HS-5 (cell line): ENCODE measurements at places on chromosomes 16 and 17.

GRCh38 chr17:7018331-7018964, 4.4 kb upstream of the BCL6B start:
- DNase-seq: no peak

- no peak for DNase-seq
These were observed 22.5 kb upstream of the MYO1D start for GRCh38 chr17:32899236-32900013.

- DNase-seq: no peak
These were observed 28.9 kb downstream of the ZDHHC7 start for GRCh38 chr16:84982434-84982833.

DNA sequence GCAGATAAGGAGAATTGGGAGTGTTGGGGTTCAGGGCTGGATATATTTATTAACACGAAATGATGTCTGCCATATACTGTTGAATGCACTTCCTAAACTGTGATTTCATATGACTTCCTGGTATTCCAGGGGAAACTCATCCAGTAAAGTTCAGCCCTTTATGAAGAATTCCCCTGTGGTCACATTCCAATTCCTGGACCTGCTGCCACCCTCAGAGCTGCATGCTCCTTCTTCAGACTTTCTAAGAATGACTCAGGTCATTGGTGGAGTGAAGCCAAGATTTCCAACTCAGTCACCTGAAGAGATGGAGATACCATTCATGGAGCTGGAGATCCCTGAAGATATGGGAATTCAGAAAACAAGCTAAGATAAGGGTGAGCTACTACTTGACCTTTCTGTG, 114.2 kb upstream of the TMEM97 start:
- DNase-seq: peak; percentile 19

GRCh38 chr16:17177242-17177958, 293.4 kb downstream of the XYLT1 start:
- no peak for DNase-seq

GRCh38 chr17:81684442-81684911, 666 bp downstream of the HGS start:
- DNase-seq: peak; percentile 63

- no peak for DNase-seq
These were observed 10.8 kb downstream of the TMEM235 start for GRCh38 chr17:78242024-78242742.

DNA sequence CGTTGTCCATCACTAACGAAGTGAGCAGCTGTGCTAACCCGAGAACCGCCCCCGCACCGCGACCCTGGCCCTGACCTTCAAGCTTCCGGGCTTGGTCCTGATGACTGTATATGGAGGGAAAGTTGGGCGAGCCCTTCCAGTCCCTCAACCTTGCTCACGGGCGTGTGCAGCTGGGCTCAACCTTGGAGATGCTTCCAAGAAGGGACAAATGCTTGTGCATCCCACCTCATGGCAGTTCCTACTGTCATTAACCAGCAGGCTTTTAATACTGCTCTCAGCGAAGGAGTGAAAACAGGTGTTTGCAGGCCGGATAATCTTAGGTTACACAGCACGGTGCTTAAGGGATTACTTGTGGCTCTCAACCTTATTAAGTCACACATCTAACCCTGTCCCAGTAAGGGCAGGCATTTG, 33.5 kb downstream of the SRL start:
- no peak for DNase-seq

DNA sequence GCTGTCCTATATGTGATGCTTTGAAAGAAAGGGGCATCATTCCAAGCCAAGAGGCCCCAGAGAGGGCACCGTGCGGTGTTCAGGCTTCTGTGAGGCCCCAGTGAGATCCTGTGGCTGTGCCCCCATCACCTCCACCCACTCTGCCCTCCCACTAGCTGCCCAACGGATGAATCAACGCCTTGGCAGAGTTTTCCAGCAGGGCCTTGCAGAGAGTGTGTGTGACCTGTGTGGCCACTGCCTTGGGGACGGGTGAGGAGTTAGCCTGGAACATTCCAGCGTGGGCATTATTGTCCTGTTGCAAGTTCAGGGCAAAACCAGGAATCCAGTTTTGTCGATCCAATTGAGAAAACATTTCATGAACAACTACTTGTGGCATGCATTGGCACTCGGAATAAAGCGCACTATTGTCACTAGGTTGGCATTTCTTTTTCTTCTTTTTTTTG, 53.7 kb downstream of the SF3B3 start:
- DNase-seq: peak; percentile 54

GRCh38 chr17:28065706-28066105, 23.2 kb downstream of the NLK start:
- no peak for DNase-seq

DNA sequence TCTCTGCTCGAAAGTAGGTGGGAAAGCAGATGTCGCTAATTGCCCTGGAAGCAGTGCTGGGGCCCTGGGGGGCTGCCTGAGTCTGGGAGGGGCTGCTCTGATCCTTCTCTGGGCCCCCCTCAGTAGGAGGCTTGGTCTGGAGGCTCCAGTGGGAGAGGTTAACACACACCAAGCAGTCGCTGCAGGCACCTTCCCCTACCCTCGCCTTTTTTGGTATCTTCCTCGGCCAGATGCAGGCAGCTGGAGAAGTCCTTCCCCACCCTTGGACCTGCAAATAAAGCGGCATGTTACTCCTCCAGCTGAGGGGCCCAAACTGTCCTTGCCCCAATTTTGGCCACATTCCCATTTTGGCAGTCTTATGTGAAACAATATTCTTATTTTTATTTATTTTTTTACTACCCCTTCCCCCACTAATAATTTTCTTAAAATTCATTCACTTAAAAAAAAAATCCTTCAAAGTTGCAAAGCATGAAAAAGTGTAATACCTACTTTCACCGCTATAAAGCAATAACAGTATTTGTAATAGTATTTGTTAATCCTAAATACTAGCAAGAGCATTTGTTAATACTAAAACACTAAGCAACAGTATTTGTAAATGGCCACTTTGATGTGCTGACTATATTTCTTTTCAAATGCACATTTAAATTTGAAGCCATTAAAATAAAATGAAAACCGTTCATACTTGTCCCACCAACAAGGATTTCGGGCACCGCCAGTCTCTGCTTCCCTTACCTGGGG, 15.0 kb downstream of the C16orf46 start:
- DNase-seq: no peak

DNA sequence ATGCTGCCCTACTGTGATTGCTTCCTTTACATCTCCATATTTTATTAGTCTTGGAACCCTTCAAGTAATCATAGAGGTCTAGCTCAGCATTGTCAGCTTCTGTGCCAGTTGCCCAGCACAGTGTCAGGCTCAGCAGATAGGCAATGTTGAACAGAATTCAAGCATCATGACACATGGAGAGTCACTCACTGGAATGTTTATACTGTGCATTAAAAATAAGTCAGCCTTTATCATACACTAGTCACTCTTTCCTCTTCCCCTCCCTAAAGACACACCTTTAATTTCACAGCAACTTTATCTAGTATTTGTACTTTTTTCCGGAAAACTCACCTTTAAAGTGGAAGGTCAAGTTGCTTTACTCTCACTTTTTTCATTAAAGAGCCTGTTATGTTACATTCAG, 253.8 kb upstream of the CDH11 start:
- peak; percentile 44 for DNase-seq

GRCh38 chr17:74999523-74999922, 12.1 kb downstream of the CDR2L start:
- no peak for DNase-seq

DNA sequence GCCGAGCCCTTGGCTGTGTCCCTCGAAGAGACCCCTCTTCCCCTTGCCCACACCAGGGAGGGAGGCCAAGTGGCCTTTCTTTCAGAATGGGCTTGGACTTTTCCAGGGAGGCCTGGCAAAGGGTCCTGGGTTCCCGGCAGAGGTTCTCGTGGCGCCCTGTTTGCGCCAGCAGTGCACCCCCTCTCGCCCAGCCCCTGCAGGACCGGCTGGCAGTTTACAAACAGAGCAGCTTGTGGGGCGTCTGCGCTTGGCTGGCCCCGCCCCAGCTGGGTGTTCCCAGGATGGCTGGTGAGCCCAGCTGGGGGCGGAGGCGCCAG, 137.8 kb upstream of the CIBAR2 start:
- no peak for DNase-seq

DNA sequence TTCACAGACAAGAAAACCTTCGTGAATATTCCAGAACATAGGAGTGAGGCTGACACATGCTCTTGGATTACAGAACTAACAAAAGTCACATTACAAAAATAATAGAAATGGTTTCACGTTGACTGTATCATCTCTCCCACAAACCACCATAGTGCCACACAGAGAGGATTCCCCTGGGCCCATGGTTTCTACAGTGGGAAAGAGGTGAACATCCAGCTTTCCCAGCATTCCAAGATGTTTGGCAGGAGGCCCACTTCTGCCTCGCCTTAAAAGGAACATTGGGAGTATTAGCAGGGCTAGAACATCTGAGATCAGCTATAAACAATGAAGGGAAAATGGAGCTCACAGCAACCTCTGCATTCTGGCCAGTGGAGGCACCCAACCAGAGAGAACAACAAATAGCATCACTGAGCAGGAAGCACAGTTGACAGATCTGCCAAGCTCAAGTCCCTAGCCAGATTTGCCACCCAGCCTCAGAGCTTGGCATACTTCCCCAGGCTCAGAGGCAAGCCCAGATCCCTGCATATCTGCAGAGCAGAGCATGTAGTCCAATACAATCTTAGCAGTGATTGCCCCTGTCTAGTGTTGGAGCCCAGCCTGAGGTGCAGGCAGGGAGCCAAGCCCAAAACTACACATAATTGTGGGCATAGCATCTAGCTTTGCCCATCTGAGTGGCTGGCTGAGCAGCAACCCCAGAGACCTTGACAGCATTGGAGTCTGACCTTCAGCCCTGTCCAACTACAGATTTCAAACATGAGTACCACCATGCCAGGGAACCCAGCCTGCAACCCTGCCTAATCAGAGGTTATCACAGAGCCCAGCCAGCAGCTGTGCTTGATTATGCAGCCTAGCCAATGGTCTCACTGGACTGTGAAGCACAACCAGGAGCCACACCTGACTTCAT, 260.4 kb downstream of the CEP112 start:
- DNase-seq: no peak

- DNase-seq: no peak
These were observed 257 bp downstream of the SNAI3 start for GRCh38 chr16:88686062-88686438.

GRCh38 chr16:85370881-85371651, 242.1 kb upstream of the GSE1 start:
- no peak for DNase-seq

GRCh38 chr17:61160204-61160603, 239.4 kb upstream of the TBX2 start:
- no peak for DNase-seq

DNA sequence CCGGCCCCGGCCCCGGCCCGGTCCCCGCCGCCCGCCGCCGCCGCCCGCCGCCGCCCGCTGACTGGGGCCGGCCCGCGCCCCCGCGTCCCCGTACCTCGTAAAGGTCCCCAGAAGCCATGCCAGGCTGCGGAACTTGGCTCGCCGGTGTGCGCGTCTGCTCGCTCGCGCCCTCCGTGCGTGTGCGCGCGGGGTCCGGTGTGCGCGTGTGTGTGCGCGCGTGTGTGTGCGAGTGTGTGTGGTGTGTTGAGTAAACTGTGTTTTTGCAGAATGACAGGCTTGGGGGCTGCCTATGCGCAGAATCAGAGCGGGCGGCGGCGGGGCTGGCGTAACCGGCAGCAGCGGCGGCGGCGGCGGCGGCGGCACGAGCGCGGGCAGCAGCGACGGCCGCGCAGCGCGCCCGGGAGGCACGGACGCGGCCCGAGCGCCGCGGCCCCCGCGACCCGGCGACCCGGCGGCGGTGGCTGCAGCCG, 307 bp downstream of the CDYL2 start:
- no peak for DNase-seq

DNA sequence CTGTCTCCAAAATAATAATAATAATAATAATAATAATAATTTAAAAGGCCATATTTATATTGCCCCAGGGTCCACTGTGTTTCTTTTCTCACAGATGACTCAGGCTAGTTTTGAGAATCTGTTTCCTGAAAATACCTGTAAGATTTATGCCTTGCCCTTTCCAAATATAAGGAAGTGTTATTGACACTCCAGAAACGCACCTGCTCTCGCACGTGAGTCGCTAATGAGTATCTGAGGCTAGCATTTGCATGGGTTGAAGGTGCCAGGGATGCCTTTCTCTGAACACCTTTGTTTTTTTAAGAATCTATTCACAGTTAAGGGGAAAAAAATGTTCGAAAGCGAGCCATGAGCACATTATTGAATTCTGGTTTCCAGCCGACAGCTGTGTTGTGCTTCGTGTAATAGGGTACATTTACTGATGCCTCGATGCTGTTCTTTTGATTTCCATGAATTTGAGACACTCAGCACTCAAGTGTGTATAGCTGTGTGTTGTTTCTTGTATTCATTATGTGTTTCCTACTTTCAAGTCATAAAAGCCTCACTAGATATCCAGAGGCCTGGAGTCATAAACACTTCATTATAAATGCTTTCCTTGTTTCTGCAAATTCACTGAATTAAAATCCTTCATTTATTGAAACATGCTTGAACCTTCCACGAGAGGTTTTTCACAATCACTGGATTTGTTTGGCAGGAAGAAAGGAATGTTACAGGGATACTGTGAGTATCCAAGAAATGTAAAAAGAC, 45.0 kb upstream of the NOL11 start:
- no peak for DNase-seq

DNA sequence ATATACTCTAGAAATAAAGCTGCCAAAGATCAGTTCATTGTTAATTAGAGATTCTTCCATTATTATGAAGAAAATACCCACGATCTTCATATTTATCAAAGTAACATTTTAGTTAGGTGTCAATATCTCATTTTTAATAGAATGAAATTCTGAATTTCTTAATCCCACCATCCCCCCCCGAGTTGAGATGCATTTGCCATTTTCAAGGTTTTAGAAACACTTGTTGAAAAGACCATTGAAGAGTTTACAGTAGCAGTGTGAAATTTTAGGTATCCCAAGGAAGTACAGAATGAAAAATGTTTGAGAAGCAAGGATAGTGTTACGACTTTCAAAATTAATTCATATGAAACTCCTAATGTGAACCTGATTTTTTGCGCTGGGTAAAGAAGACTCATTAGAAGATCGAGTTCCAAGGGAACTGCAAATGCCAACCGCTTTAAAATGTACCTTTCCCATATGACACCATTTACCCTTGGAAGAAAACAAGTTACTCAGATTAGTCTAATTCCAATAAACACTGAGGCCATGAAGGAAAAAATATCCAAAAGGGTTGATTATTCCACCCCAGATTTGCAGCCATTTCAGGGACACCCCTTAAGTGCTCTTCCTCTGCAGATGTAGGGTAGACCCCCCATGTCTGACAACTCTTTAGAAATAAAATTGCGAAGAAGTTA, 731 bp downstream of the IKZF3 start:
- DNase-seq: no peak

GRCh38 chr16:82892324-82892723, 265.6 kb downstream of the CDH13 start:
- DNase-seq: no peak

DNA sequence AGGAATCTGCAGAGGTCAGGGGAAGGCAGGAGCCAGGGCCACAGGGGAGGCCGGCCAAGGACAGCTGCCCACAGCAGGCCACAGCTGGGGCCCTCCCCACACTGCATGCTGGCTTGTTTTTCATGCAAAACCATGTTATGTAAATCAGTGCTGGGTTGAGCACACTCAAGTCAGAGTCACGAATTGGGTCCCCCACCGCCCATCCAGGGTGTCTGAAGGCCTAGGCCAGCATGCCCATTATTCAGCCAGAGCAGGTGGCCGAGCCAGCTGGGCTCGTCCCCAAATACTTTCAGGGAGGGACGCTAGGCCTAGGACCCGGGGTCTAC, 51.2 kb upstream of the TOB1 start:
- no peak for DNase-seq
